RCC 7860 (cell line): ENCODE measurements at places on chromosomes 11 and 22.
A peak's percentile ranks its signal among the peaks of the same experiment; 100 is the strongest.

DNA sequence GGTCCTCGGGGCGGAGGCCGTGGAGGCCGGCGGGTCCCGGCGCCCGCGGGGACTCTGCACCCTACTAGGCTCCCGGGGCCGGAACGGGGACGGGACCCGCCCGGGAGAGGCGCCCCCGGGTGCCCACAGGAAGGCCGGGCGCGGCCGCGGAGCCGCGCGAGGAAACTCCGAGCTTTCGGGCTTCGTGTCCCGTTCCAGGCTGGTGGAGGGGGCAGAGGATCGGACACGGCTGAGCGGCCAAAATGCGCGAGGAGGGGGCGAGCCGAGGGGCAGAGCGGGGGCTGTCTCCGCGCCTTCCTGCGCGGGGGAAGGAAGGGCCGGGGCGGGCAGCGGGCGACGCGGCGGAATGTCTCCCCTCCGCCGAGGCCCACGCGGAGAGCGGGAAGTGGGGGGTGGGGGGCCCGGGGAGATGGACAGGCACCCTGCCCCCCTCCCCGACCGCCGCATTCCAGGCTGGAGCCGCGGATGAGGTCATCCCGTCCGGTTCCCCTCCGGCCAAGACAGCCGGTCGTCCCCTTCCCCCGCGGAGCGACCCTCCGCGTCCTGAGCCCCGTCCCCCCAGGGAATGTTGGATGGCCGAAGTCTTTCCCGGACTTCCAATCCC lies 430 bp downstream of the CDC42EP1 start:
- peak; percentile 57 for DNase-seq

DNA sequence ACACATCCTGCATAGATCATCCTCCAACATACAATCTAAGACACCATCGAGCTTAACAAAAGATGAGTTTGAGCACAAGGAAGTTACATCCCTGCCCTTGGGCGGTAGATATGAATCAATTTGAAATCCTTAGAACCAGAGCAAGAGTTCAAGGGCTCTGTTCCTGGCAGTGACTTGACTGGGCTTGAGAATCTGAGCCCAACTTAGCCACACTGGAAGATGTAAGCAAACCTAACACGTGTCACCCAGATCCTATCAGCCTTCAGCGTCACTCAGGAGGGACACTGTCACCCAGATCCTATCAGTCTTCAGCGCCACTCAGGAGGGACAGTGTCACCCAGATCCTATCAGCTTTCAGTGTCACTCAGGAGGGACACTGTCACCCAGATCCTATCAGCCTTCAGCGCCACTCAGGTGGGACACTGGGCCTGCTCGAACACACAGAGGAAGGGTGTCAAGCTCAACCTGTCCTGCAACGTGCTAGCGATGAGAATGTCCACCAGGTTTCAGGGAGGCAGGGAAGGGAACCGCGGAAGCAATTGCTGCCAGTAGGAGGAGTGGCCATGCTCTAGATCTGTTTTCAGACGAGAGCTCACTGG lies 32.8 kb upstream of the CTSD start:
- no peak for DNase-seq

- DNase-seq = no peak
Observed at GRCh38 chr11:129853518-129854231, 38.0 kb downstream of the TMEM45B start.

- peak; percentile 58 for DNase-seq
Observed at GRCh38 chr22:29306175-29306834, at the start of gene GAS2L1. TSS of gene GAS2L1 (plus strand) at chr22:29306650. CDS start at chr22:29308106, 1,456 bp downstream.

- no peak for DNase-seq
Observed at GRCh38 chr11:42410251-42410955, 901.4 kb upstream of the API5 start.

- DNase-seq = no peak
Observed at GRCh38 chr22:19110064-19110458, 12.2 kb downstream of the DGCR2 start.
